Nucleus accumbens (tissue), 56 donors: ENCODE measurements at places on chromosomes 13 and 19.
A peak's percentile ranks its signal among the peaks of the same experiment; 100 is the strongest.

DNA sequence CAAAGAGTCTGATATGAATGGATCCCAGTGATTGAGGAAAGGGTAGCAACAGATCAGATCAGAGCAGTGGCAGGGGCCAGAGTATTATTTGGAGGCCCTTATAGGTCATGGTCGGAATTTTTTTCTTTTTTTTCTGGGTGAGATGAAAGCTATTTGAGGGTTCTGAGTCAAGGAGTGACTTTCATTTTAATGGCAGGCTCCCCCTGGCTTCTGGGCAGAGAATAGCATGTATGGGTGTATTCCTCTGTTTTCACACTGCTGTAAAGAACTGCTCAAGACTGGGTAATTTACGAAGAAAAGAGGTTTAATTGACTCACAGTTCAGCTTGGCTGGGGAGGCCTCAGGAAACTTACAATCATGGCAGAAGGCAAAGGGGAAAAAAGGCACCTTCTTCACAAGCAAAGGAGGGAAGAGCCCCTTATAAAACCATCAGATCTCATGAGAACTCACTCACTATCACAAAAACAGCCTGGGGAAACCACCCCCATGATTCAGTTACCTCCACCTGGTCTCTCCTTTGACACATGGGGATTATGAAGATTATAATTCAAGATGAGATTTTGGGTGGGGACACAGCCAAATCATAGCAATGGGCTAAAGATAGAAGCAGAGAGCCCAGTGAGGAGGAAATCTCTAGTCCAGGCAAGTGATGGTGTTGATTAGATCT is 3.0 kb upstream of the SLC6A16 start:
- no peak for DNase-seq

GRCh38 chr13:70424428-70424827 is 316.2 kb upstream of the KLHL1 start:
- DNase-seq = no peak

DNA sequence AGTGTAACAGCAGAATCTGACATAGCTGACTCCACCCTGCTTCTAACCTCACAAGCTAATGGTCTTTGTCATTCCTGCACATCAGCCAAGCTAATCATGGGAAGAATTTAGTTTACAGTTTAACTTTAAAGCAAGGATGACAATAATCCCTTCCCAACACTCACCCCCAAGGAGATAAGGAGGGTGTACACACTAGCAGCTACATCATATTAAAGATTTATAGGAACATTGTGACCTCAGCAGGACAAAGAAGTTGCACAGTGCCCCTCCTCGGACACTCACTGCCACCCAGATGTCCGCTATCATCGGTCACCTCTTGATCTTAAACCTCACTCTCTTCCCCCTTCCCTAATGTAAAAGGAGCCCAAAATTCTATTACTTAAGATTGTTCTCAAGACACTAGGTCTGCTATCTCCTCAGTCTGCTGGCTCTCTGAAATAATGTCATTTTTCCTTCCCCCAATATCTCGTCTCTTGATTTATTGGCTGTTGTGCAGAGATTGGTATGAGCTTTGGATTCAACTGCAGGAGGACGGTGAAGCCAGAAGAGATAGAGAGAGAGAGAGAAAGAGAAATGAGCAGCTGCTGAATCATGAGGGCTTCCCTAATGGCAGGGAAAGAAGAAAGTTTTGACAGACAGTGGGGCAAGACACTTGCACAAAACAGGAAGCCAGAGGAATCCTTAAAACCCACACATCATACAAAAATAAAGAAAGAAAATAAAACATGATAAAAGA is 17.5 kb upstream of the FFAR2 start:
- no peak for DNase-seq

GRCh38 chr19:33906578-33907335 is 110.1 kb downstream of the KCTD15 start:
- no peak for DNase-seq

DNA sequence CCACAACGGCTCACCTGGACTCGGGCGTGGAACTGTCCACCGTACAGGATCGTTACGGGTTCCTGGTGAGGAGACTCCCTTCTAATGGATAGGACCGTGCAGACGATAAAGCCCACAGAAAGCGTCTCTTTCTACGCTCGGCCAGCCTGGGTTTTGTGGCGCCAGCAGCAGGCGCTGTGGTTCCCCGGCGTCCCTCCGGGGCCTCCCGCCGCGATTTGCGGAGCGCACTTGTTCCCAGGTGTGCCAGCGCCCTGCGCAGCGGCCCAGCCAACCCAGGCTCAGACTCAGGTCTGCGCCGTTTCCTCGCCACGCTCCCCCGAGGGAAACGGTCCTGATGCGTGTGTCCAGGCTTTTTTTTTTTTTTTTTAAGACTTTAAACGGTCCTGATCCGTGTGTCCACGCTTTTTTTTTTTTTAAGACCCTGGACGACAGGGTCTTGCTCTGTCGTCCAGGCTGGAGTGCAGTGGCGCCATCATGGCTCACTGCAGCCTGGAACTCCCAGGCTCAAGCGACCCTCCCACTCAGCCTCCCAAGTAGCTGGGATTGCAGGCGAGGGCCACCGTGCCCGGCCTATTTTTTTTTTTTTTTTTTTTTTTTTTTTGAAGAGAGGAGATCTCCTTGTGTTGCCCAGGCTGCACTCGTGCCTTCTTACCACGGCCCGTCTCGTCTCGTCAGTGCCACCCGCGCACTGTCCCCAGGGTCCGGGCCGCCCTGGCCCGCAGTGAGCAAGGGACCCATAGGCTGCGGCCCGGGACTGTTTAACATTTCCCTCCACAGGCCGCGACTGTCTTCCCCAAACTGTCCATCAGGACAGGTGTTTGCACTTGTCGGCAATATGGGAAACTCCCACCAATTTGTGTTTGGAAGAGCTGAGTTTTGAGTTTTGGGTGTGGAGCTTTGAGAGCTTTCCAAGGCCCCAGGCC is 23.8 kb downstream of the GJA3 start:
- DNase-seq = no peak

DNA sequence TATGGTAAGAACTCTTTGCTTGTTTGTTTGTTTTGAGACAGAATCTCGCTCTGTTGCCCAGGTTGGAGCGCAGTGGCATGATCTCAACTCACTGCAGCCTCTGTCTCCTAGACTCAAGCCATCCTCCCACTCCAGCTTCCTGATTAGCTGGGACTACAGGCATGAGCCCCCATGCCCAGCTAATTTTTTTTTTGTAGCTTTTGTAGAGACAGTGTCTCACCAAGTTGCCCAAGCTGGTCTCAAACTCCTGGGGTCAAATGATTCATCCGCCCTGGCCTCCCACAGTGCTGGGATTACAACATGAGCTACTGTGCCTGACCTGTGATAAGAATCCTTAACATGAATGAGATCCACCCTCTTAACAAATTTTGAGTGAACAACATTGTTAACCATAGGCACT is 183.9 kb upstream of the TSHZ3 start:
- no peak for DNase-seq

DNA sequence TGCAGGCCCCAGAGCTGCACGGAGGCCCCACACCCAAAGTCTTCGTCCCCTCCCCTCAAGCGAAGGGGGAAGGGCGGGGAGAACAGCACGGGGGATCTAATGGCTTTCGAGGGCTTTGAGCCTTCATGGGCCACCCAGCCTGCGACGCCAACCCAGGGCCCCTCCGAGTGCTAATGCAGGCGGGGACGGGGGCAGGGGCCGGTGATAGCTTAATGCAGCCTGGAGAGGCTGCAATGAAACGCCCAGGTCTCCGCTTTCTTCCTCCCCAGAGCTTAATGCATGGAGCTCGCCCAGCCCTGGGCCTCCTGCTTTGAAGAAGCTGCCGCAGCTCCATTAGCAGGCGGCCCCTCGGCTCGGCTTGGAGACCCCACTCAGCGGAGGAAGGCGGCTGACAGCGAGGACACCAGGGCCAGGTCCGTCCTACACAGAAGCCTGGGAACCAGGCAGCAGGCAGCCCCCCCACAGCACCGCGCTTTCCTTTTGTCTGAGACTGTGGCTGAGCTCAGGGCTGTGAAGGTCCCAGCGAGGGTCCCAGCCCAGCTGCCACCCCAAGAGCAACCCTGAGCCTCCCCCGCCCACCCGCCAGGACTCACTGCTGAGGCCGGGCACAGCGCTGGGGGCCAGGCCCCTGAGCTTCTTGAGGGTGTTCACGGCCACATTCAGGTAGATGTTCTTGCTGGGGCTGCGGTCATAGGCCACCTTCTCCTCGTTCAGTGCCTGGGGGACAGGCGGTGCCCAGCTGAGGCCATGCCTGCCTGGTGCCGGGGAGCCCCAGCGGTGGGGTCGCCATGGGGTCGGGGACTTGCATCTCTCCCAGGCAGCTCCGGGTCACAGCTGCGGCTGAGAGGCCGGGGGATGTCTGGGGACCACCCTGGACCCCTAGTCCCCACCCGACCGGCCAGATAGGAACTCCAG is 7.5 kb upstream of the ATP8B3 start:
- DNase-seq = no peak

DNA sequence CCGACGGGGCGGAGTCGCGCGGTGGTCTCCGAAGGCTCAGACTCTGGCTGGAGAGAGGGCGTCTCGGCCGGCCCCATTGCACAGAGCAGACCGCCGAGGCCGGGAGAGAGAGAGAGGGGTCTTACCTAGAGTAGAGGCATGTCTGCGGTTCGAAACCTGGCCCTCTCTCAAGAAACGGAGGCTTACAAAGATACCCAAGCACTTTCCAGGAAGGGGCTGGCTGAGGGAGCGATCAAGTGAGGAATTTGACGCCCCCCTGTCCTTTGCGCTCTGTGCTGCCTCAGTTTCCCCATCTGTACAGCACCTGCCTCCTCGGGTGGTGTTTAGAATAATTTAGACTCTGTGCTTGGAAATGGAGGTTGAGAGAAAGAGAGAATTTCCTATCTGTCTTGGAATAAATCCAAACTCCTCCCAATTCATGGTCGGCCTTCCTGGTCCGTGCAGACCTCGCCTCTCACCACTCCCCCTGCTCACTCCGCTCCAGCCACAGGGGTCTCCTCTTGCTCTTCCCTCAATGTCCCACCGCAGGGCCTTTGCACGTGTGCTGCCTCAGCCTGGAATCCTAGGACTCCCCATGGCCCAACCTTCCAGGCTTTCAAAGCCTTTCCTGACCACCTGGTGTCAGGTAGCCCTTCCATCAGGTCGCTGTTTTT is 658 bp upstream of the ISOC2 start:
- DNase-seq = no peak

GRCh38 chr13:110337247-110337646 is 30.2 kb downstream of the COL4A2 start:
- no peak for DNase-seq

GRCh38 chr13:71871844-71872243 is 4.8 kb upstream of the DACH1 start:
- DNase-seq = no peak

GRCh38 chr13:85527316-85527715 is 271.9 kb downstream of the SLITRK6 start:
- no peak for DNase-seq

- DNase-seq = no peak
These were observed 2.6 kb upstream of the PEPD start for GRCh38 chr19:33524024-33524664.

DNA sequence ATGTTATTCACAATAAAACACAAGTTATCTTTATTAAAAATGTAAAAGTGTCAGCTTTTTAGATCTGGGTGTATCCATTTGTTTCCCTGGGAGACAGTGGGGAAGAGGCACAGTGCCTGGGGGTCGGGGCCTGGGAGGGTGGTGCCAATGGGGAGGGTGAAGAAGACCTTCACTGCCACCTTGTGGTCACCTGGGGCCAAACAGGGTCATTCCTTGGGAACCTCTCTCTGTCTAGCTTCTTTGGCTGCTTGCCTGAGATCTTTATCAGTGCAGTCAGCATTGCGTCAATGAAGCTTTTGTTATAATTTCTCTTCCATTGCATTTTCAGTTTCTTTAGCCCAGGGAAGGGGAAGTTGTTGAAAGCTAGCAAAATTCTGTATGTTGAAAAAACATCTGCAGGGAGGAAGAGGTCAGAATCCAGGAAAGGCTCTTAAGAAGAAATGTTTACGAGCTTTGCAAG is 39.1 kb downstream of the PCDH8 start:
- peak; percentile 19 for DNase-seq

DNA sequence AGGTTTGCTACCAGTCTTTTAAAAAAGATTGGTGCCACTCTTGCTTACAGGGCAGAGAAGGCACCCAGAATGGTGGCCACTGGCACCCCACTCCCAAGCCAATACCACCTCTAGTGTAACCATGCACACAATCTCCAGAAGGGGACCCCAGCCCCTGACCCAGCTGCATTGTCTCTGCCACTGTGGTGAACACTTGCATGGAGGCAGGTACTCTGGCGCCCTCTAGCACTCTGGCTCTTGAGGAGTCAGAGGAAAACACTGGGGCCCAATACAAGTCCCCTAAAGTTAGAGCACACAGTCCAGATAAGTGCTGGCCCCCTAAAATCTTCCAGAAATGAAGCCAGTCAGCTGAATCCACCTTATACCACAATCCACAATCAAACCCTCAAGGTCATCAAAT is 6.0 kb downstream of the ERVV-1 start:
- no peak for DNase-seq

DNA sequence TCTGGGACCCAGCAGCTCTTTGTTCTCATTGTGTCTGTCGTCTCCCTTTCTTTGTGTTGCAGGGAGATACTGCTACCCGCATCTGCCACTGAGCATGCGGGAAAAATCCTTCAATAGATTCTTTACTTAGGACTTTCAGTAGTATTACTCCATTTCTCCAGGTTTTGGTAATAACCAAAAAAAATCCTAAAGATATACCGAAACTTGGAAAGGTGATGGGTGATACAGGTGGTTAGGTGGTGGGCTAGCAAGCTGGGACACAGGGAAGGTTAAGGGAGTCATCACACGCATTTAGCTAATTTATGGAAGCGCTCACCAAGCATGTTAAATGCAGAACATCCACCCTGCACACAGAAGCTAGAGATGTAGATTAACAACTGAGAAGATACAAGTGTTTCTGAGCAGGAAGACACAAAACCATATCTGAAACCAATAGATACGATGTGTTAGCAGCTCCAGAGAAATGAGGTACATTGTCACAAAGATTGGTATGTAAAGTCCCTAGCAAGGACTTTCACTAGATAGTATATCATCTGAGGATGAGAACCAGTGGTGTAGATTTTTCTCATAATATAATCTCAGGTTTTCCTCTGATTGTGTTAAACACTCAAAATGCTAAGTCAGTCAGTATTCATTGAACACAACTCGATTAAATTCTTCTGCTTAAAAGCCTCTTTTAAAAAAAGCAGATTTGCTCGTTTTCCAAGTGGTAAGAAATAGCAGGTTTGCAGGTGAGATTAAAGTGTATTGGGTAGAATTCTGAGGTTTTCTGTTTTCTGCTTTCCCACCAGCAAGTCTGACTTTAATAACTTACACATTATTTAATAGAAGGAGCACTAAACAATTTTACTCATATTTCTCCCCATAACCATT is 1.2 kb upstream of the SLAIN1 start:
- DNase-seq = peak; percentile 28

DNA sequence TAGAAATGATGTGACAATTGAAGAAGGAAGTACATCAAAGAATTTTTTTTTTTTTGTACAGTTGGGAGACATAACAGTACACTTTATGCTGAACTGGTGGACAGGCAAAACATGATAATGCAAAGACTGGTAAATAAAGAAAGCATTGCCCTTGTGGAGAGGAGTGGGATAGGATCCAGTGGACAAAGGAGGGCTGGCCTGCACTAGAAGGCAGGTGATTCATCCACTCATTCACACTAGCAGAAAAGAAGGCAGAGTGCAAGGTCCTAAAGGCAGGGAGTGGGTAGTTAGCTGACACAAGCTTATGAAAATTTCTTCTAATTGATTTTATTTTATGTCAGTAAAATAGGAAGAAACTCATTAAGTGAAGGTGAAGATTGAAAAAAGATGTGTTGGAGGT is 17.6 kb upstream of the NALCN start:
- DNase-seq = no peak

GRCh38 chr13:79445968-79446645 is 34.8 kb upstream of the NDFIP2 start:
- DNase-seq = no peak

- no peak for DNase-seq
These were observed 316.0 kb downstream of the PCDH9 start for GRCh38 chr13:66914155-66914554.

- DNase-seq = no peak
These were observed 45.7 kb downstream of the F2RL3 start for GRCh38 chr19:16934489-16934888.
